ENCODE measurements at places on chromosomes 11 and 22.
A peak's percentile ranks its signal among the peaks of the same experiment; 100 is the strongest.

DNA sequence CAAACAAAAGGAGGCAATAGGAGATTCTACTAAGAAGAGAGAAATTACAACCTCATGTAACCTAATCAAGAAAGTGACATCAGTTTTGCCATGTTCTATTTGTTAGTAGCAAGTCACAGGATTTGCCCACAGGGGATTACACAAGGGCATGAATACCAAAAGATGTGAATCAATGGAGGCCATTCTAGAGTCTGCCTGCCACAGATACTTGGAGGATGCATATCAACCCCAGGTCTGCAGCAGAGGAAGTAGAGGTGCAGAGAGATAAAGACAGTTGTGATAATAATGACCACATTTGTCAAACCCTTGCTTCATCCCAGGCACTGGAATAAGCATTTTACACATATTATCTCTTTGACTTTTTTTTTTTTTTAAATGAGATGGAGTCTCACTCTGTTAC, 2.4 kb upstream of the ASCC2 start:
- DNase-seq, result no peak

- DNase-seq, result no peak
Observed at GRCh38 chr22:42945027-42945426, 69.9 kb downstream of the PACSIN2 start.

- DNase-seq, result no peak
Observed at GRCh38 chr11:94639901-94640721, 72.9 kb downstream of the PIWIL4 start.

DNA sequence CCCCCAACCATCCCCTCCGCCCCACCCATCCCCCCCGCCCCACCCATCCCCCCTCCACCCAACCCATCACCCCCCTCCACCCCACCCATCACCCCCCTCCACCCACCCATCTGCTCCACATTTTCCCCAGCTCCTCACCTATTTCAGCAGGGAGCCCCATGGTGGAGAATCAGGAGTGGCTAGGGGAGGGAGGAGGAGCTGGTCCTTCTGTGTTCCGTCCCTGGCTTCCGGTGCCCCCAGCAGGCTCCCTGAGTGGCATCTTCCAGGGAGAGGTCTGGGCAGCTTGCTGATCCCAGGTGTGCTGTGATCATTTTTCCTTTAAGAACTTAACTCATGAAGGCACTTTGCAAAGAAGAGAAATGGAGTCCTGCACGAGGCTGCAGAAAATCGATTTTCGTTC, 365.8 kb downstream of the TBC1D22A start:
- DNase-seq, result no peak

DNA sequence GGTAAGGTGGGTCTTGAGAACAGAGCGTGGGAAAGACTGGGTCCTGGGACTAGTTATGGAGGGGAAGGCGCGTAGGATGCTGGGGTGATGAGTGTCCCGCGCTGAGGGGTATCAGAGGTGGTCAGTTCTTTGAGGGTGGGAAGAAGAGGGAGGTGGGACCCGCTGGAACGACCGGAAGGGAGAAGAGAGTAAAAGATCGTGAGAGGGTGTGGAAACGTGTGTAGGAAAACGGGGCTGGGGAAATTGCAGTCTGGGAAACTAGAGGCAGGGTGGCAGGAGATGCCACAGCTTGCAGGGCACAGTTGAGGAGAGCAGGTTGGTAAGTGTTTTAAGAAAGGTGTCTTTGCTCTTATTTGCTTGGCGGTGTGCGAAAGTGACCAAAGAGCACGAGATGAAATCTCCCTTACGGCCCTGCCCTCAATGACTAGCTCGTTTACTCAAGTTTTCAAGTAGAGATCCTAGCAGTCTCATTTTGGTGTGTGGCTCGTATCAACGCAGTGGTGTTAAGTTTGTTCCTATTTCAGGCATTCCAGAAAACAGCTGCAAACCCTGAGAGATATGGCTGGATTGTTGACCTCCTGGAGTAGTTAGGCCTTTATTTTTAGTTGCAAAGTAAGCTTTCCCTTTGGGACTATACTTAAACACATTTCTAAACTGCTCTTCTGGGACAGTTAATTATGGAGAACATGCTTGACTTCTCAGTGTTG, 615 bp downstream of the STT3A start:
- peak; percentile 41 for DNase-seq

DNA sequence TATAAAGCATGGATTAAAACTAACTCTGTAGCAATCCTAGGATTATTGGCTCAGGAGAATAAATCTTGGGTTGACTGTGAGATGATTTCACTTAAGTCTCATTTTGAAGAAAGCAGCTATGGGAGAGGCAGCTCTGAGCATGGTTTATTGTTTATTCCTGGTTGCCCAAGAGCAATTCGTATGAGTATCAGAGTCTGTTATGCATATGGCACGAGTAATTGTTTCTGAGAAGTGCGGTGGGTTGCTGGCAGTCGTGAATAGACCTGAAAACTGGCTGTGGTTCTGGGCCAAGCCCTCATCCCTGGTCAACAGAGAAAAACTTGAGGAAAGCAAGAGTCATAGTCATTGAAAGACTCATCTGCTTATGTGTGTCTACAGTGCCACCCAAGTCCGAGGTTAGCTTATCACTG, 26.8 kb downstream of the DIXDC1 start:
- peak; percentile 93 for DNase-seq

- DNase-seq, result no peak
Observed at GRCh38 chr11:121570453-121570852, 117.7 kb upstream of the SORL1-AS1 start.

DNA sequence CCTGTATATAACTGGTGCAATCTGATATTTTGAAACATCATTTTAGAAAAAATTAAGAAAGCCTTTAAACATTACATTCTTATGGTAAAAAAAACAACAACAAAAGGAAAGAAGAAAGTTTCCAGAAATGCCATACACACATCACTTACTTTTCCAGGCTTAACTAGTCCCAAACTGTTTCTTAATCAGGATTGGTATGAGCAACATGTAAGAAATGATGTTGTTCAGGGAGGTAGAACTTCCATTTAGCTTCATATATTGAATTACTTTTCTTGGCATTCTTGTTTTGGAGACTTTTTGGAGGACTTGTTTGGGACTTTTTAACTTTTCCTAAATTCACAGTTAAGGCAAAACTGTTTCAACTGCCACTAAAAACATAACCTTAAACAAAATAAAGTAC, 791.5 kb downstream of the METTL15 start:
- DNase-seq, result no peak

DNA sequence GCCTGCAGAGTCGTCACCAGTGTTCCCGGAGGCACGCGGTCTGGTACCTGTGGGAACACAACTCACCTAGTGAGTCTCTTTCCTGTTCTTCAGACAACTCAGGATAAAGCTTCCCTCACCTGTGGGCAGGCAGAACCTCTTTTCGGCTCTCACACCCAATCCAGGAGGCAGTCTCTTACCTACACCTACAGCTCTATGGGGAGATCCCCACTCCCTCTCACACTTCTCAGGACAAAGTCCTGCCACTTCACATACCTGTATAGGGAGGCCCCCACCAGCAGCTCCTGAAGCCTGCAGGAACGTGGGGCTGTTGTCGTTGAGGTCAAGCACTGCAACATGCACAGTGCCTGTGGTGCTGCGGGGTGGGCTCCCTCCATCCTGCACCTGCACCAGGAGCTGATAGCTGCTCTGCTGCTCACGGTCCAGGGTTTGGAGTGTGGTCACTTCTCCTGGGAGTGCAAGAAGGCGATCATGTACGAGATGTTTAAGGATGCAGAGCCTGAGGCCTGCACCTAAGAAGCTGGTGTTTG, 12.2 kb upstream of the TPP1 start:
- DNase-seq, result no peak

- DNase-seq, result peak; percentile 96
Observed at GRCh38 chr11:110908401-110909105, 196.3 kb upstream of the ARHGAP20 start.

DNA sequence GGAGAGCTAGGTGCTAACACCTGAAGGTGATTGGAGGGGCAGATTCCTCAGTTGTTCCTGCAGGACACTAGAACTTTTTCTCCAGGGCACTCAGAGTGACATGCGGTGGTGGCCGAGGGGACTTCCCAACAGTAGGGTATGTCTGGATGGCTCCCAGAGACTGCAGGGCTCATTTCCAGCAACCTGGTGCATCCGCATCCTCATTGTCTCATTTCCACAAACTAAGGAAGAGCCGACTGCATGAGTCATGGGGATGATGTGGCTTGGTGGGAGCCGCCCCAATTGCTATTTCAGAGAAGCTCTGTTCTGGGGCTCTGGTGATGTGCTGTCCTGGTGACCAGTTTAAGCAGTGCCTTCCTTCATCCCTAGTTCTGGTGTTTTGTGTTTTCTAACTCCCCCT, 2.8 kb upstream of the ROBO4 start:
- peak; percentile 42 for DNase-seq

DNA sequence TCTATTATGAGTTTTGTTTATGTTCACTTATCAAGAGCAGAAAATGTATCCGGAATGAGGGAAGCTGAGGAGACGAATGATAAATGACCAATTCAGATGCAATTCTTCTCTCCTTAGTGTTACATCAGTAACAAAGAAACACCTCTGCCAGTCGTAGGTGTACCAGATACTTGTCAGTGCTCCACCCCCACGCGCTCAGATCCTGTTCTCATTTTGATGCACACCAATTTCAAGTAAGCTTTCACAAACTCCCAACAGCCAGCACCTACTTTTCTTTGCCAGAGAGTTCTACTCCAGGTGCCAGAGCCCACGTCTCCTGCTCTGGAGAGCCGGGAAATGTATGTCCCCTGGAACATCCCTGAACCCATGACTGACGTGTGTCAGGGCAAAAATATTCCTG, 43.7 kb downstream of the OR8B12 start:
- no peak for DNase-seq

- no peak for DNase-seq
Observed at GRCh38 chr11:43366677-43367076, 8.0 kb downstream of the TTC17 start.

GRCh38 chr11:62974848-62975522, 9.8 kb downstream of the SLC22A6 start:
- peak; percentile 13 for DNase-seq

- DNase-seq, result no peak
Observed at GRCh38 chr11:59610289-59610688, 5.3 kb downstream of the OSBP start.

- DNase-seq, result no peak
Observed at GRCh38 chr11:43315966-43316365, 4.2 kb downstream of the API5 start.

GRCh38 chr11:118194835-118195627, 18.6 kb upstream of the SCN2B start:
- DNase-seq, result peak; percentile 95

DNA sequence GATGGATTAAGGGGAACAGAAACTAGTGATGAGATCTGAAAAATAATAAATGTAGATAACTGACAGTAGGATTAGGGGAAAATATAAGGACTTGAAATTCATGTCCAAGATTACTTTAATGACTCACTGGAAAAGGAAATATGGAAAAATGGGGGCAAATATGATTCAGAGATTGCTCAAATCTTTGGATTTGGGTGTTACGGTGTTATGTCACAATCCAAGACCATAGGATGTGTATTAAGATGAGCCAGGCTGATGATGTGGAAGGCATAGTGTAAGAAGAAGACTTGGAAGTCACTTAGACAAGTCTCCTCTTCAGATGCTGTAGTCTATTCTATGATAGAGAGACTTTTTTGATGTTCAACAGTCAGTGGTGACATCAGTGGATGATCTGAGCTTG, 323.7 kb downstream of the LUZP2 start:
- DNase-seq, result no peak

DNA sequence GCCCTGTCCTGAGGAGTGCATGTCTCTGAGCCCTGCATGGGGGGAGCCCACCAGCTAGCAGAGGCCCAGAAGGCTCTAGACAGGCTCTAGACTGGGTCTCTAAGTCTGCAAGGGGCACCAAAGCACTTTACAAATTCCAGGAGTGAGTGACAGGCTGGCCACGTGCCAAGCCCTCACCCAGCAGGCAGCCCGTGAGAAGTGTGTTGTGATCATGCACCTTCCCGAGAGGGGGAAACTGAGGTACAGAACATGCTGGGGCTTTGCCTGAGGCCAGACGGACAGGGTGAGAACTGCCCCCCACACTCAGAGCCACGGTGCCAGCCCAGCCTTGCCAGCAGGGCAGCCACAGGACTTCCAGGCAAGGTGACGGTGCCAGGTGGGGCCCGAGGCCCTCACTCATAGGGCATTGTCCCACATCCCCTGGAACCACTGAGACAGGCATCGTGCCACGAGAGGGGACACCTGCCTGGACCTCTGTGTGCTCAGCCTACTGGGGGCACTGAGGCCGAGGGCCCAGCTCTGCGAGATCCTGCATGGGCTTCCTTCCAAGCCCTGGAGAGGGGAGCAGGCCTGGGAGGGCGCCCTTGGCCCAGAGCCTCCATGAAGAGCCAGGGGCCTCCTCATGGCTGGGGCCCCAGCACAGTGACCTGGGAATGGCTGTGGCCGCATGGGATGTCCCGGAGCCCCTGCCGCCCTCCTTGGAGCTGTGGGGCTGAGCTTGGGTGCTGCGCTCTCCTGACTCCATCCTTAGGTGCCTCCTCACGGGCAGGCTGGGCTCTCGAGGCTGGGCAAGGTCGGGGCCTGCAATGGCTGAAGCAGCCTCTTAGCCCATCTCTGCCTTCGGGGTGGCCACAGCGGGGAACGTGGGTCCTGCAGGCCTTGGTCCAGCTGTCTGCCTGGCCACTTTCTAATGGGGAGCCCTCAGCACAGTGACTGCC, 121.5 kb downstream of the KCNQ1OT1 start:
- no peak for DNase-seq

GRCh38 chr11:124748481-124749343, 3.3 kb downstream of the VSIG2 start:
- no peak for DNase-seq

DNA sequence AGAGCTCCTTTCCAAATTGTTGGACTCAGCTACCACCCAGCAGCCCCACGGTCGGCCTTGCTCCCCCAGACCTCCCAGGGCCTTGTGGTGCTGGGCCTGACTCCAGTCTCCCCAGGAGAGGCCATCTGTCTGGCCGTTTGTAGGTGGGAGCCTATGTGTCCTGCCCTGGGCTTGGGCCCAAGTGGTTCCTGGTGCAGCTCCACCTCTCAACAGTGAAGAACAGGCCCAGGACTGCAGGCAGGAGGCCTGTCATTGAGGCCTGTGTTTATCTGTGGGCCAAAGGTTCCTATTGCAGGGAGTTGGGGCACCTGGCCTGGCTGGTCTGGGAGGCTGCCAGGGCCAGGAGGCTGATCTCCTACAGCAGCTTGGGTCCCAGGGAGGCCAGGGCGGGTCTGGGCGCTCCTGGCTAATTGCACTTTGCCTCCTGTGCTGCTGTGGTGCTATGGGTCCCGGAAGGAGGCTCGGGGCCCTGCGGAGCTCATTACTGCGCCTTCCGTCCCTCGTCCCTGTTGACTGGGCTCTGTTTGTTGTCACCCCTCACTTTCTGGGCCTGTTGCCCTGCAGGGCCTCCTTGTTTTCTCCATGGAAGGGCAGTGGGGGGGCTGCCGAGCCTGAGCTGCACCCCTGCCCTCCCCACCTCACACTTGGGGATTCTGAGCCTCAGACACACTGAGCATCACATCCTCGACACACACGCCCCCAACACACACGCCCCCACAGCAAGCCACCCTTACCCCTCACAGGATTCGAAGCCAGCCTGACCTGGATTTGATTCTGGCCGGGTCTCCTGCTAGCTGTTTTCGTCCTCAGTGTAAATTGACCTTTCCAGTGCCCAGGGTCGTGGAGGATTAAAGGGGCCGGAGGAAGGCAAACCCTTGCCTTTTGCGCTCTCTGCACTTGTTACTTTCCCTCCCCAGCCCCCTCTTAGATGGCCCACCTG, 6.8 kb upstream of the OMP start:
- no peak for DNase-seq

Measured in umbilical cord (tissue), 2 donors.